ENCODE measurements at places on chromosomes 16 and 17.
A peak's percentile ranks its signal among the peaks of the same experiment; 100 is the strongest.

GRCh38 chr17:21376081-21376758 lies at the start of gene KCNJ12:
Gene KCNJ12, plus strand, starts transcription at chr17:21376357. Its CDS starts 38,986 bp downstream, at chr17:21415343.
- DNase-seq: no peak

GRCh38 chr17:22570144-22570845 lies 878.0 kb downstream of the KCNJ18 start:
- no peak for DNase-seq

- peak; percentile 21 for DNase-seq
Measured at GRCh38 chr16:20744922-20745440, 3.4 kb upstream of the THUMPD1 start.

DNA sequence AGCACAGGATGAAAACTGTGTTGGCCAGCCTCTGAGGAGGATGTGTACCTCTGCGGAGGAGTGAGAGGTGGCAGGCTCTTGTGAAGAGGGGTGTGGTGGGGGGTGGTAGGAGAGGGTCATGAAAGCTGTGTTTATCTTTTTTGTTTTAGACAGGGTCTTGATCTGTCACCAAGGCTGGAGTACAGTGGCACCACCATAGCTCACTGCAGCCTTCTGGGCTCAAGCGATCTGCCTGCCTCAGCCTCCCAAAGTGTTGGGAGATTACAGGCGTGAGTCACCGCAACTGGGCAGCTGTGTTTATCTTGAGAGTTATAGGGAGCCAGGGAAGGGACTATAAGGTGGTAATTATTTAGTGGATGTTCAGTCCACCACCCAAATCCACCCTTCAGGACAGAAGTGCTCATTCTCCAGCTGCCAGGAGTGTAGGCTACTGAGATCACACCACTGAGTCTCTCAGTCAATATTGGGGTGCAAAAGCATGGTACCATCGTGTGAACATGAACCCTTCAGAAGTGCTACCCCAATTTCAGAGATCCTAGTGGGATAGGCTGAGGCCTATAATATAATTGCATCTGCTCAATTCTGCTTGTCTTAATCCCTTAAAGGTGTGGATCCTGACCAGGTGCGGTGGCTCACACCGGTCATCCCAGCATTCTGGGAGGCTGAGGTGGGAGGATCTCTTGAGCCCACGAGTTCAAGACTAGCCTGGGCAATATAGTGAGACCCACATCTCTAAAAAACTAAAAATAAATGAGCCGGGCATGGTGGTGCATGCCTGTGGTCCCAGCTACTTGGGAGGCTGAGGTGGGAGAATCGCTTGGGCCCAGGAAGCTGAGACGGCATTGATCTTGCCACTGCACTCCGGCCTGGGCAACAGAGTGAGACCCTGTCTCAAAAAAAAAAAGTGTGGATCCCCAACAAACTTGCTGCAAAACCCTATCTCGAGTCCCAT lies 788 bp upstream of the EXOC3L1 start:
- DNase-seq: no peak

DNA sequence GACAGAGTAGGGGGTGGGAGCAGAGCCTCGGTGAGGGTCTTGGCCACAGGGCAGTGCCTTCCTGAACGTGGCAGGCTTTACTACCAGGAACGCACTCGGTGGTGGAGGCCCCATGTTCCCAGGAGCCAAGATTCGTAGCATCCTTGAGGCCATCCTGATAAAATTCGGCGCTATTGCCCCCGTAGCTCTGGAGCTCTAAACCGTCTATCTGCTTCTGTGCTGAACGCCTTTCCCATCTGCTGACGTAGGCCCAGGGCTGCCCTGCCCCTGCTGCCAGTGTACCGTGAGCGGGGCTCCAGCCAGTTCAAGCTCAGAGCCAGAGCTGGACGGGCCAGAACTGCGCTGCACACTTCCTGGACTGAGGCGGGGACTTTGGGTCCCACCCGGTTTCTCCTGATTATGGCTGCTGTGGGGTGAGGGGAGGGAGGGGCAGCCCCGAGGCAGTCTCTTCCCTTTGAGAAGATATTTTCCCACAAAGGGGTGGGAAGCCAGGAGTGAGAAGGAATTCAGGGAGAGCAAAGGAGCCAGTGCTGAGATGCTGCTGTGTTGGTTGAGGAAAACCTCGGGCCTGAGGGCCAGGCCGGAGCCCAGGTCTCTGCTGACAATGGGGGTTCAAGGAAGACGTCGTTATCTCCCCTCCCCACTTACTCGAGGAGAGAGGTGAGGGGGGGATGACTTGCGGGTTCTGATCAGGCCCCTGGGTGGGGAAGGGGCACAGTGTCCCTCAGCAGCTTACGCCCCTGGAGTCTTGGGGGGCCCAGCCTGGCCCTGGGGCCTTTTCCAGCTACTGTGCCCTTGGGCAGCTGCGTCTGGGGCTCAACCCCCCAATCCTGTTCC lies 29.4 kb downstream of the OR1D5 start:
- no peak for DNase-seq

DNA sequence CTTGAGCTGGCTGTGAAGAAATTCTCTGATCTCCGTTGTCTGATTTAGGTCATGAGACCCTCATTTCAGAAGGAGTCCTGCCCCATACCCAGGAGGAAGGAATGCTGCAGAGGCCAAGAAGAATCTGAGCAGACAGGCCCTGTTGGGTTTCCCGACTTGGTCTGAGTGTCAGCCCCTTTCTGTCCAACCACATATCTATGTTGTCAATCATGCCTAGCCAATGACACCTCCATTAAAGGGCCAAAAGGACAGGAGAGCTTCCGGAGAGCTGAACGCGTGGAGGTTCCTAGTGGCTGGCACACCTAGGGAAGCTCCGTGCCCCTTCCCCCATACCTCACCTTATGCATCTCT lies 37.8 kb downstream of the PIMREG start:
- DNase-seq: no peak

DNA sequence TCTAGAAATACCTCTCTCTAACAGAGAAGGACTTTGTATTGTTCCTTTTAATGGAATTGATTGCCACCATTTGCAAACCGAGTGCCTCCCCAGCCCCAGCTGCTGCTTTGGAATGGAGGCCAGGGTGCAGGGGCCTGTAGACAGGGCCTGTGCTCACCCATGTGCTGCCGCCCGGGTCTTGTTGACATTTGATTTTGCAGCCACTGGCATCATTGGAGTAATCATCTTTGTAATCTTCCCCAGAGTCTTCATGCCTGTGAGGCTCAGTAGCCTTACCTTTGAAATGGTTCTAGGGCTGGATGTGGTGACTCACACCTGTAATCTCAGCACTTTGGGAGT lies 119.8 kb downstream of the CLEC16A start:
- no peak for DNase-seq

All from CD4-positive, alpha-beta T cell treated with Interleukin-15 for 1 hour (primary cell).